GM23338 (cell line): ENCODE measurements at places on chromosomes 1 and 21.

GRCh38 chr1:22256213-22256512 lies 113.3 kb upstream of the WNT4 start:
- no peak for DNase-seq

DNA sequence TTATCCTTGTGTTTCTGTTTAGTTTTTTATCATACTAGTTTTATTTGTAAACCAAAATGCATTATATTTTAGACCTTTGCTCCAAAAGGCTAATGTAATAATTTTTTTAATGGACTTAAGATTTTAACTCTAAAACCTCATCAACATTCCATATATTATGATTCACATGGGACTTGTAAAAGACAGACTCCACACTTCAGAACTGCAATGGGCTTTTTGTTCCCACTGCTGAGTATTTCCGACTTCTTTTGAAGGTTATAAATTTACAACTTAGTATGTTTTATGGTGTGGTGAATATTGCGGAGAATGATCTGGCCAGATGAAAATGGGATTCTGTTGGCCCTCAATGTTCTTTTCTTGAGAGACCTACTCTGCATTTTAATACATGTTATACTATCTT lies 678.5 kb downstream of the USP25 start:
- DNase-seq: no peak

DNA sequence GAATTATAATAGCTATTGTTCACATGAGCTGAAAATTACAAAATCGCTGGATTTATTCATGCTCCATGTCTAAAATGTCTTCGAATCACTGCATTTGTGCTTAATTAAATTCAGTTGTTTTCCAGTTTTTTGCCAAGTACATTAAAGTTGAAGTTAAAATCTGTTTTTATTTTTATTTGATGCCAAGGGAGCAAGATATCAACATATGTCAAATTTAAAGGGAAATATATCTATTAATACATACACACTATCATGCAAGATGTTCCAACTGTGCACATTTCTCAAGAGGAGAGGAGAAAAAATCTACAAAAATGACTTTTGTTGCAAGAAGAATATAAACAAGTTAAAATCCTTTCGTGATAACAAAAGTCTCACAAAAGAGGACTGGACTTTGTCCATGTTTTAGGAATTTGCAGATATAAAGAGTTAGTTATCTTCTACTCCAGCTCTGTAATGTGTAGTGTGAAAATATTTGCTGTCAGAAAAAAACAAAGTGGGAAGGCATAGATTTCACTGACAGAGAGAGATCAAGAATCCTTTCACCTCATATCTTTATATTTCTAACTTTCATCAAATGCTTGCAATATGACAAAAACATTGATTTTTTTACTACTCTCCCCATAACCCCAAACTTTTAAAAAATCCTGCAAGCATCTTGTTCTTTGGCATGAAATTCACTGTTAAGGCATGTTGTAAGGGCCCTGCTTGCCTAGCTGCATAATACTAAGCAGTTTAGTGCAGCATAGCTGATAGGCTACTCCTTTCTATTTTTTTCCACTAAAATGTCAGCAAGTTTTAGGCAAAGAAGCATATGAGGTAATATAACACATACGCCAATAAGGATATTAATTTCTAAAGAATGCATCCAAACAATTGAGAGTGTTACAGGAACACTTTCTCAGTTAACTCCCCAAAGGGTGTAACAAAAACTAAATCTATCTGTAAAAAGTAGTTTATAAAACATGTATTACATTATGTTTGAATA lies 340.2 kb upstream of the ADAMTS5 start:
- no peak for DNase-seq

DNA sequence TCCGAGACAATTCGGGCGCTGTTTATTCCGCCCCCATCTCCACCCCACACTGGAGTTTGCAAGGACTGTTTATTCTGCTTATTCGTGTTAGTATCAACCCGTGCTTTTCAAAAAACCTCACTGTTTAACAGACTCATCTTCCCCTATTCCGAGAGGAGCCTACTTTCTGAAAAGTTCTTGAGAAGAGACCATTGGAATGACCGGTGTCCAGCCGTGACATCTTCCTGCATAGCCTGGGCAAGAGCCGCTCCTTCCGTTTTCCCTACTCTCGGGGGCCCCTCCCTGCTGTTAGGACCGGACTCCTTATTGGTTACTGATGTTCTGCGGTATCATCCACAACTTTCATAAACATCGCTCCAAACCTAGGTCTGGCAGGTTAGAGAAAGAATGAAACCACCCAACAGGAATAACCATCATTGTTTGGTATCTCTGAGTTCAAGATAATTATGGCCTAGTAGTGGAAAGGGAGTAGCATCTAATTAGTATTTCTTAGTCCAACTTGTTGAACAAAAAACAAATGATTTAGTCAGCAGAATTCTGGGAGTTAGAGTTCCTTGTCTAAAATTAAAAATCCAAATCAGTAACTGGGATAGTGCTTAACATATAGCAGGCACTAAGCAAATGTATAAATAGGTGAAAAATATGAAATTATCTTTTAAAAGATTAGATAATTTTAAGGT lies 837 bp downstream of the STXBP3 start:
- peak; percentile 83 for DNase-seq

DNA sequence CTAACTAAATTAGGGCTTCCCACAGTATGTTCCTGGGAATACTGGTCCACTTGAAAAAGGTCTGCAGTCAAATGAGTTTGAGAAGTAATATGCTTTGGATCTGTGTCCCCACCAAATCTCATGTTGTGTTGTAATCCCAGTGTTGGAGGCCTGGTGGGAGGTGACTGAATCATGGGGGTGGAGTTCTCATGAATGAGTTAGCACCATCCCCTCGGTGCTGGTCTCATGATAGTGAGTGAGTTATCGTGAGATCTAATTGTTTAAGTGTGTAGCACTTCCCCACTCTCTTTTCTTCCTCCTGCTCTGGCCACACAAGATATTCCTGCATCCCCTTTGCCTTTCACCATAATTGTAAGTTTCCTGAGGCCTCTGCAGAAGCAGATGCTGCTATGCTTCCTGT lies 16.9 kb upstream of the DMRTB1 start:
- DNase-seq: no peak

- peak; percentile 60 for DNase-seq
Observed at GRCh38 chr1:54464477-54465146, 58.4 kb upstream of the SSBP3 start.

- no peak for DNase-seq
Observed at GRCh38 chr1:89279011-89279466, 6.4 kb upstream of the GBP5 start.

GRCh38 chr1:28233264-28233606 lies 406 bp upstream of the DNAJC8 start:
- DNase-seq: no peak

DNA sequence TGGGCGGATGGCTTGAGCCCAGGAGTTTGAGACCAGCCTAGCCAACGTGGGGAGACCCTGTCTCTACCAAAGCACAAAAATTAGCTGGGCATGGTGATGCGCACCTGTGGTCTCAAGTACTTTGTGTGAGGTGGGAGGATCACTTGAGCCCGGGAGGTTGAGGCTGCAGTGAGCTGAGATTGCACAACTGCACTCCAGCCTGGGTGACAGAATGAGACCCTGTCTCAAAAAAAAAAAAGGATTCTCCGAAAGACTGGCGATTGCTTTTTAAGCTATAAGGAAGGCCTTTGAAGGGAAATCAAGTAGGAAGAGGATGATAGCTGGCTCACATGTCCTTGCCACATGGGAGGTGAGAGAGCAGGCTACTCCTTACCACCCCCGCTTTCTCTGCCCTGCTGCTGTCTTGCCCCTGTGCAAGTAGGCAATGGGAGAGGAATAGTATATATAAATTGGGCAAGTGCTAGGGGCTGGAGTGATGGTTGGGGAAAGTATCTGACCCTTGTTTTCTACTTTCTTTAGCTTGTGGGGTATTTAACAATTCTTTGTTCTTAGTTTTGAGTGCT lies 3.8 kb upstream of the LAMTOR5 start:
- DNase-seq: no peak

DNA sequence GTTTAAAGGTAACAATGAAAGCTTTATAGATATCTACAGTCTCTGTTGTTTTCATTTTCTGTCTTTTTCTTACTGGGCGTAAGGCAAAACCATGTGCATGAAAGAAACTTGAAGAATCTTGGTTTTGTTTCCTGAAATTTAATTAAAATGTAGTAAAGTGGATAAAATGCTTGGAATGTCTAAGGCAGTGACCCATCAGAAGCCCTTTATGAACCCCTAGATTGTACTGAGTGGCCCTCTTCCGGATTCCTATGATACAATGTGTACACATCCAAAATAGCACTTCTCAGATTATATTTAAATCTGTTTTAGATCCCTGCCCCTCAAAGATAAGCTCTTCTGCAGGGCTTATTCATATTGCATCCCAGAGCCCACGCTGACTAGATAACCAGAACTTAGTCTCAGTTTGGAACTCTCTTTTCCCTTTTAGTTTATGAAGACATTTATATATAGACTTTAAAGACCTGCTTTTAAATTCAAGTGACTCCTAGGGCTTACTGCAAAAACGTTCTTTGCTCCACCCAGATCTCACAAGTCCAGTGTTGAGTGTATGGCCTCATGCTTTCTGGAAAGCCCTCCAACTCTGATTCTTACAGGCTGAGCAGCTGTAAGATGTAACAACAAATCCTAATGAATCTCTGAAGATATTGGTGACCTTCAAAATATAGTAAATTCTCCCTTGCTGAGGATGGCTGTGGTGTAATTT lies 142.9 kb downstream of the LRRC7 start:
- DNase-seq: no peak

DNA sequence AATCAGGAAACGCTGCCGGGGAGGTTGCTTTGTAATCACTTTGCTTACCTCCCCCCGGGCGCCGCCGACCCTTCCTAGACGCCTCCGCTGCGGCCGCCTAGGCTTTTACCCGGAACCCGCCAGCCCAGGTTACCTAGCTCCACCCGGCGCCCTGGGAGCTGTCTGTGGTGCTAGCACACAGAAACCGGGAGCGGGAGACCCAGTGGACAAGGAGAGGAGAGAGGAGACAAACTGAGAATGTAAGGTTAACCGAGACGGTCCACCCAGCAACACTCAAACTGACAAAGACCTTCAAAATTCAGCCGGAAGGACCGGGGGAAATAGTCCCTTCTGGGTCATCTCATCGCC lies 9.8 kb downstream of the BARHL2 start:
- DNase-seq: peak; percentile 90

DNA sequence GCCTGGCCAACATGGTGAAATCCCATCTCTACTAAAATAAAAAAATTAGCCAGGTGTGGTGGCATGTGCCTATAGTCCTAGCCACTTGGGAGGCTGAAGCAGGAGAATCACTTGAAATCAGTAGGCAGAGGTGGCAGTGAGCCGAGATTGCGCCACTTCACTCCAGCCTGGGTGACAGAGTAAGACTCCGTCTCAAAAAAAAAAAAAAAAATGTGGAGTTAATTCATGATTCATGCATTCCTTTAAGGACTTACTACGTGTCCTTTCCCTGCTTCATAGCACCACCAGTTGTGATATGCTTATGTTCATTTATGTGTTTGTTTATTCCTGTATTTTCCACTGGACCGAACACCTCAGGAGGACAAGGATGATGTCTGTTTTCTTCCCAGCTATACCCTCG lies 12.7 kb upstream of the PRELP start:
- no peak for DNase-seq

GRCh38 chr1:107464827-107465226 lies 324.0 kb downstream of the NTNG1 start:
- peak; percentile 66 for DNase-seq

GRCh38 chr1:214337015-214337414 lies 56.1 kb downstream of the SMYD2 start:
- no peak for DNase-seq

GRCh38 chr1:200150006-200150405 lies 122.5 kb downstream of the NR5A2 start:
- DNase-seq: no peak

- DNase-seq: no peak
Observed at GRCh38 chr1:219476116-219476515, 136.8 kb downstream of the ZC3H11B start.

GRCh38 chr1:3530926-3531818 lies 76.7 kb downstream of the ARHGEF16 start:
- DNase-seq: peak; percentile 94

DNA sequence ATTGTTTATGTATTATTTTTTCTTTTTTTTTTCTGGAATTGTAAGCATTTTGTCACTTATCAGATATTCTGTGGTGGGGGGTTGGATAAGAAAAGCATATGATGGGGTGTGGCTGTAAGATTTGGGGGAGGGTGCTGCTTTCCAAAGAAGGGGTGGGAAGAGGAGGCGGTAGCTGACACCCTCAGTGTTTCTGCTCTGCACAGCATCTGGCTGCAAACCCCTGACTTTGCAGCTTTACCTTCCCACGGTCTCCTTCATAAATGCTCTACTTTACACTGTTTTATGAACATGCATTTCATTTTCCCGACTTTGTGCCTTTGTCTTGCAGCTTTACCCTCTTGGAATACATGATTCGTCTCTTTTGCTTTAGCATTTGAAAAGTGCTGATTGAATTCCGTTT lies 7.6 kb downstream of the FMN2 start:
- no peak for DNase-seq

DNA sequence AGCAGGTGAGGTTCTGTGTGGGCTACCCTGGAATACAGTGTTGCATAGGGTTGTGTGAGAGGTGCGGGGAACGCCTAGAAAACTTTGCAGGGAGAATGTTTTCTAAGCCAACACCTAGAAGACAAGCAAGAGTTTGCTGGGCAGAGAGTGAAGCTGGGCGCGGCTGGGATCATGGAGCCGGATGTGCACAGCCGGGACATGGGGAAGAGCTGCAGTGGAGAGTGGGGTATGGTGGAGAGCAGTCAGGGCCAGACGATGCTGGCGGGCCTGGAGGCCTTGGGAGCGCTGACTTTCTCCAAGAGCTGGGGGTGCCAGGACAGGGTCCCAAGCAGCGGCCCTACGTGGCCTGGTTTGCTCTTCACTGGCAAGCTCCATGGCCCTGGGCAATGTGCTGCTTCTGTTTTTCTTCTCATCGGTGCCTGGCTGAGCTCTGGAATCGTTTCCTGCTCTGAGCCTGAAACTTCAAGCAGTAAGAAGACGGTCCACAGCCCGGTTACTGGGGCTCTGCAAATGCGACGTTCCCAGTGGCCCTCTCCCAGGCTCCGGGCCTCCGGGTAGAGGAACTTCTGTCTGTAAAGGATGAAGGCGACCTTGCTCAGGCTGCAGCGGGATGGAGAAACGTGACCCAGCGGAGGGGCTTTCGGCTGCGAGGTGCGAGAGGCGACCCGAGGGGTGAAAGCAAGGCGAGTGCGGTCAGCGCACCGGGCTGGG lies 51.9 kb upstream of the CD34 start:
- DNase-seq: peak; percentile 66

- DNase-seq: peak; percentile 3
Observed at GRCh38 chr21:24995216-24995615, 612.1 kb downstream of the MRPL39 start.

GRCh38 chr1:2414297-2414958 lies 2.1 kb upstream of the PEX10 start:
- peak; percentile 88 for DNase-seq

GRCh38 chr21:43884012-43884860 lies 19.2 kb downstream of the AGPAT3 start:
- DNase-seq: peak; percentile 24
